Activated CD4-positive, CD25-positive, alpha-beta regulatory T cell treated with anti-CD3 and anti-CD28 coated beads, Interleukin-2, amount 50 U/mL, for 16 hours (primary cell): ENCODE measurements at places on chromosomes 7 and 10.

DNA sequence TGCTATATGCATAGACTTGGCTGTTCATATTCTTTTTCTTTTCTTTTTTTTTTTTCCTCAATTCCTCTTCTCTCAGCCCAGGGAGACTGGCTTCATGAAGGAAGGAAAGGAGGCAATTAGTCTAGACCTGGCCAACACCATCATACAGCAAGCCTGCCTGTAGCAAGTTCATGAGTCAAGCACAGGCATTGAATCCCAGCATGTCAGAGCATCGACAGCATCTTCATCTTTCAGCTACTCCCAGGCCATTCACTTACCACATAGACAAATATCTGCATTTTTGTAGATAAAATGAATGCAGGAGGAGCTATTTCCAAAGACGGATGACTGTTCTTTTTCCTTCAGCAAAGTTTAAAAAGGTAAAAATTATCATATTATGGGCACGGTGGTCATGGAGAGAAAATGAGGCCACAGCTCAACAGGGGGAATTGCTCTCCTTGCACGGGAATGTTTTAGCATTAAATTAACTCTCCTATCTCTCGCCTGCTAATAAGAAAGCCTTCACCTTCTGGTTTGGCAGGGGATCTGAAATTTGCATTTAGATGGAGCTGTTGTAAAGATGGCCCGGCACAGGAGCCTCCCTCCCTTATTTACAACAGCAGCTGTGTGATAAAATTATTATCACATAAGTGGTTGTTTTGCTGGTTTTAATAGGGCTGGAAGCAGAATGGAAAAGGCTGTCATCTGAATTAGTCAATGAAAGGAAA lies 626.5 kb upstream of the AUTS2 start:
- DNase-seq = no peak

DNA sequence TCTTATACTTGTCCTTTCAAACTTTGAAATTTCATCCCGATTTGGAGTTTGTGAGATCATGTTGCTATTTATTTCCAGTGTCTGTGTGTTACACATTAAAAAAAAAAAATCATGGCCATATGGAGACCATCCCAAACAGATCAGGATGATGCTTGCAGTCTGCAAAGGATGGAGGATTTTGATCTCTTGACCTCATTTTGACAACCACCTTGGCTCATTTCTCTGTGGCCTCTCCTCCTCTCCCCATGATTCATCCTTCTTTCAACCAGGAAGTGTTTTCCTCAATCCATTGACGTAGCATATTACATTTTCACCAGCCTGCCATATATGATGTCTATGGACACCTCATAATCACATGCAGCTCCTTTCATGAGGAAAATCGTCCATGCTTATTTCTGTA lies 68.9 kb upstream of the INSYN2A start:
- DNase-seq = no peak

DNA sequence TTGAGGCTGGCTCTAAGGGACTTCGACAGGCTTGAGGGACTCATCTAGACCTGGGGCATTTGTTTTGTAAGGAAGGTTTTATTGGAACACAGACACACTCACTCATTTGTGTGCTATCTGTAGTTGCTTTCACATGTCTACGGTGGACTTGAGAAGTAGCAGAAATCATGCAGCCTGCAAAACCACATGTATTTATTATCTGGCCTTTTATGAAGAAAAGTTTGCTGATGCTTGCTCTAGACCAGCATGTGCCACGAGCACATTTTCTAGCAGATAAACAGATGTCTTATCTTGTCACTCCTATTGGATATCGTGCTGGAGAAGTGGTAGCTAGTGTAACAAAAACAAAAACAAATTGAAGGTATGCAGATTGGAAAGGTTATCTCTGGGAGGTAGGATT lies 9.8 kb downstream of the UPP1 start:
- no peak for DNase-seq

DNA sequence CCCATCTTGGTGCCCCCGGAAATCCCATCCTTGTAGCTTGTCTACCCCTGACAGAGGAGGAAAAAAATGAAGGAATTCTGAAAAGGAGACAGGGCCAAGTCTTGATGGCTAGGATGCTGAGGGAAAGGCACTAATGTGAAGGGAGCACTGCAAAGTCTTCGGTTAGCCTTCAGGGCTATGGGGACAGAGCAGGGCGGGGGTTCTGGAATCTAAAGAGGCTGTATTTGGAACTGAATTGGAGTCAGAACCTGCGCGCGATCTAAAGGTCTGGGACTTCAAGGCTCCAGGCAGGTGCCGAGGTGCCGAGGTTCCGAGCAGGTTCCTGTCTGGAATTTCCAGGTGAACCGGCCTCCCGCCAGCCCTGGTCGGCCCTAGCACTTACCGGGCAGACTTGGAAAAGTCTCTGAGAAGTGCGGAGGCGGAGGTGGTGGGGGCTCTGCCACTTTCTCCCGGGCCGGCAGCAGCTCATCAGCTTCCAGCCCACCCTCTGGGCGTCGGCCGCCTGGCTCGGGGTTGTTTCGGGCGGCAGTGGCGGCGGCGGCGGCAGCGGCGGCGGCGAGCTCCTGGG lies 781 bp downstream of the GBX1 start:
- DNase-seq = no peak

- DNase-seq = no peak
These were observed 90.3 kb upstream of the PARD3 start for GRCh38 chr10:34905200-34905927.
